CD8-positive, alpha-beta memory T cell (primary cell): ENCODE measurements at places on chromosomes 7 and 10. TPM values are rescaled to one million over a fixed set of nuclear protein-coding genes. Genes with fewer than 3 reads are reported as not detected.

GRCh38 chr10:119337796-119338432 lies 130.5 kb downstream of the GRK5 start:
- DNase-seq = no peak

DNA sequence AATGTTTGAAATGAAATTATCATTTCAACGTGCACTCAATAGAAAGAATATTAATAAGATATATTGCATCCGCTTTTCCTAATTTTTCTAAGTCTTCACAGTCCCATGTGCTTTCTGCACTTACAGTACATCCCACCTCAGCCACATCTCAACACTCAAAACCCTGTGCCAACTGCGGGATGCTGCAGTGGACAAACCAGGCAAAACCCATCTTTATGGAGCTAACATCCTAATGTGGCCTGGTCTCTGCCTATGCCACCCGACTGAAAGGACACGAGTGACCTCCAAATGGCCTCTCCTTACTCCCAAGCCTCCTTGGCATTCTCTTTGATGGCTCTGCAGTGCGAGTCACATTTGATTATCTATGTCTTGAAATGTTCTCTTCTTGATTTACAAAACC lies 57.4 kb upstream of the ADRB1 start:
- no peak for DNase-seq

DNA sequence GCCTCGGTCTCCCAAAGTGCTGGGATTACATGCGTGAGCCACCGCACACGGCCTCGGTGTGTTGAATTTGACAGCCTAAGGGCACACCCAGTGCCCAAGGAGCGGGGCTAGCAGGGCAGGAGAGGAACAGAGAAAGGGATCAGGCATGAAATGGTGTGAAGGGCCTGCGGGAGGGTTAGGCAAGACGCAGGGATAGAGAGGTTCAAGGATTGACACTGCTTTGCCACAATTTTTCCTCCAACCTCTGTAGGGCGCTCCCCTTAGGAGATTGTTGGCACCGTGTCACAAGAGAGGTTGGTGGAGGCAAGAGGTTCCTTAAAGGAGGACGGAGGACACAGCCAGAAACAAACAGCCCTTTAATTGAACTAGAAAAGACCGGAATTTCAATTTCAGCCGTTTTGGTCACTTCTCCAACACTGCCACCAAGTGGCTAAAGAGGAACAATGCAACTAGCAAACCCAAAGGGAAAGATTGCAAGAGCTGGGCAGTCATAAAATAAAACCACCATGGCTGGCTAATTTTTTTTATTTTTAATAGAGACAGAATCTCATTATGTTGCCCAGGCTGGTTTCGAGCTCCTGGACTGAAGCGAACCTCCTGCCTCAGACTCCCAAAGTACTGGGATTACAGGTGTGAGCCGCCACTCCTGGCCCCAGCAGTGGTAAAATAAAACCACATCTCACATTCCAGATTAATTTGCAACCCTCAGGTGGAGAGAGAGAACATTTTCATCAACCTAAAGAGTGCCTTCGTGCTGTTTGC lies 6.9 kb upstream of the CREB3L2 start:
- no peak for DNase-seq

Gene SRI
- polyA plus RNA-seq = 278 TPM

Gene CYP3A4
- not detected for polyA plus RNA-seq

DNA sequence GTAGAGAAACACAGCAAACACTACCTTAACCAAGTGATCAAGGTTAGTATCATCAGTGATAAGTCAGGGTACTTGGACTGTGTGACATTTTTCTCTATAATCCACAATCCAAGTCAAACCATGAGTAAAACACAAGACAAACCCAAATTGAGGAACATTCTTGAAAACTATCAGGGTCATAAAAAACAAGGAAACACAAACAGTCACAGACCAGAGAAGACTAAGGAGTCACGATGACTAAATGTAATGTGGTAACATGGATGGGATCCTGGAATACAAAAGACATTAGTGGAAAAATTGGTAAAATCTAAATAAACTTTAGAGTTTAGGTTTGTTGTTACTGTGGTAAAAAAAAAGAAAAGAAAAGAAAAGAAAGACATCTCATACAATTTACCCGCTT lies 103.8 kb downstream of the ARMH3 start:
- no peak for DNase-seq
